ENCODE measurements at places on chromosomes 3 and 15. TPM values are rescaled to one million over a fixed set of nuclear protein-coding genes. Genes with fewer than 3 reads are reported as not detected.

DNA sequence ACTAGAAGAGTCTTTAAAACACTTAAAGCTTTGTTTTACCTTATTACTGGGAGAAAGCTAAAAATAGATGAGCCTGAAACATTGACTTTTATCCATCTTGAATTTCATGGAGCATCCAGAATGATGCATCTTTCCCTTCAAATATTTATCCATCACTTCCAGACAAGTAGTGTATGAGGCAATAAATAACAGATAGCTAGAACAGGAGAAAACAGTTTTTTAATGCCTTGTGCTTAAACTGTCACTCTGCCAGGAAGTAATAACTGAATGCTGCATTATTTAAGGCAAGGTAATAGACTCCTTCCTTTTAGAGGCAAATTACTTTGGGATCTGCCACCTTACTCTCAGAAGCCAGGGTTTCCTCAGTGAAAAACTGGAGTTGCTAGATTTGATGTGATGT lies 225.8 kb upstream of the NAALADL2 start:
- no peak overlapping the region for H3K27ac ChIP-seq
- H3K4me1 ChIP-seq = no peaks in the 10 kb centered on the region
- no peak overlapping the region for H3K4me3 ChIP-seq
- no peaks in the 10 kb centered on the region for H3K27me3 ChIP-seq

DNA sequence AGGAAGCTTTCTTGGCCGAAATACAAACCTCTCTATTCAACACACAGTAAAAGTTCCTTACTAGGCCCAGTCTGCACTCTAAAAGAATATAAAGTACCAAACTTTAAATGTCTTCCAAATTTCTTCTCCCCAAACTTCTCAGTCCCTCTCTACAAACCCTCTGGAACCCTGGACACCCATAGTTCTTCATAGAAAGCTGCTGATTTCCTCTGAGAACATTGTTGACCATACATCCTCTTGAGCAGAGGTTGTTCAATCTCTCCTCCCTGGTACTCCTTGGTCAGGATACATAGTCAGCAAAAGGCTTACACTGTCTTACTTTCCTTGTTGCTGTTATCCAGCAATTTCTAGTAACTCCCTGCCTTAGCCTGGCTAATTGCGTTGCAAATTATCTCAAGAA lies 3.1 kb upstream of the ACAP2 start:
- H3K4me1 ChIP-seq = no peaks in the 10 kb centered on the region
- no peaks in the 10 kb centered on the region for H3K36me3 ChIP-seq
- H3K4me3 ChIP-seq = no peak overlapping the region
- no peak overlapping the region for H3K27ac ChIP-seq

DNA sequence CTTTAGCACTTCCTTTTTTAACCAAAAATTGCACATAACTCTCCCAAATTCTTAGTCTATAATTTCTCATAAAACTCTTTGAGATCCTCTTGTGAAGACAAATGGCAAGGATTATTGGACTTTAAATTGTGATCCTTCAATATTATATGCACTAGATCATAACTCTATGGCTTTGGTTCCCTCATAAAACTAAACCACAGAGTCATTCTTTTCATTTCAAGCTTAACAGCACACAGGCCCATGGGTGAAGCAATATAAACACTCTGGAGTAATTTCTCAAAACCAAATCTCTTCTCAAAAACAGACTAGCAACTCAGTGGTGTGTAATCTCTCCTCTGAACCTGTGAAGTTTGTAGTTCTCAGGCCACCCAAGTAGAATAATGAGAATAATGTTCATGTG lies 171.0 kb upstream of the NECTIN3 start:
- no peak overlapping the region for H3K4me3 ChIP-seq
- no peak for DNase-seq
- H3K36me3 ChIP-seq = no peaks in the 10 kb centered on the region
- H3K27me3 ChIP-seq = no peaks in the 10 kb centered on the region

DNA sequence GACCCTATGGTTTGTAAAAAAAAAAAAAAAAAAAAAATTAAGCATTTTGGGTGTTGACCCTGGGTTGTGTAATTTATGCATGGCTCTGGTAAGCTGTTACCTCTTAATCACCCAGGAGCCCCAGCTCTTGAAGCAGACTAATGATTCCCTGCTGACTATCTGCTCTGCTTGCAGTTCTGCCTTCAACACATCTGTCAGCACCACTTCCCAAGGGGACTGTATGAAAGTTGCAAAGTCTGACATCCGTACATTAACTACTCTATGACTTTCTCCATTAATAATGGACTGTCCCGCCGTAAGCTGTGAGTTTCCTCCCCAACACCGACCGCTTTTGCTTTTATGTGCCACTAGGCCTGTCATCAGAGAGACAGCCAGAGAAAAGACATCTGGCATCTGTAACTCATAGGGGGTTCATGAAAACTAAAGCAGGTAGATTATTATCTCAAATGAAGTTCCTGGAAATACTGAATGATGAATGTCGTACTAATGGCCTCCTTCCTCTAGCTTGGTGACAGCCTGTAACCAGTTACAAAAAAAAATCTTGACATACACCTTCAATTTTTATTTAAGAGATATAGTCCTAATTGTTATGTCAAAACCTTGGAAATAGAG lies 271.5 kb downstream of the IL5RA start:
- no peaks in the 10 kb centered on the region for H3K4me1 ChIP-seq
- H3K4me3 ChIP-seq = no peak overlapping the region
- no peak for DNase-seq
- no peak overlapping the region for H3K27ac ChIP-seq

- no peak for DNase-seq
- H3K36me3 ChIP-seq = no peaks in the 10 kb centered on the region
- no peak overlapping the region for H3K27ac ChIP-seq
- no peaks in the 10 kb centered on the region for H3K4me1 ChIP-seq
- H3K4me3 ChIP-seq = no peak overlapping the region
Measured at GRCh38 chr15:33098094-33099058, 96.1 kb downstream of the FMN1 start.

- no peaks in the 10 kb centered on the region for H3K27me3 ChIP-seq
- no peaks in the 10 kb centered on the region for H3K4me1 ChIP-seq
- DNase-seq = no peak
- H3K27ac ChIP-seq = no peak overlapping the region
Measured at GRCh38 chr3:30140356-30141075, 465.9 kb upstream of the TGFBR2 start.

GRCh38 chr3:56886314-56886713 lies 84.6 kb upstream of the ARHGEF3 start:
- H3K27me3 ChIP-seq = no peaks in the 10 kb centered on the region
- H3K27ac ChIP-seq = no peak overlapping the region
- DNase-seq = no peak
- H3K4me1 ChIP-seq = no peaks in the 10 kb centered on the region
- H3K36me3 ChIP-seq = no peaks in the 10 kb centered on the region

DNA sequence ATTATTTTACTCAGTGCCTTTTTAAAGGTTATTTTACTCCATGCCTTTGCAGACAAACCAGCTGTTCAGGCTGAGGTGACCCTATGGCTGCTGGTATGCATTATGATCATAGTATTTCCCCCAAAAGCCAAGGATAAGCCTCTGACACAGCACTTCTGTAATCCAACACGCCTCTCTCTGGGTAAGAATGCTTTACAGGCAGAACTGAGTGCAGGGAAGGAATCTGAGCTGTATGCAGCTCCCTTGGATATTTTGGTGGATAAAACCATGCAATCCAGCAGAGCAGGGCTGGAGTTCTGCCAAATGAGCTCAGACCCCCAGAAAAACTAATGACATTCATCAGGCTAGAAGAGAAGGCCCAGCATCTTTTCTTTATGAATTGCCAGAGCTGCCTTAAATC lies 11.7 kb upstream of the MAP1A start:
- no peak overlapping the region for H3K27ac ChIP-seq
- no peaks in the 10 kb centered on the region for H3K27me3 ChIP-seq
- peaks cover 25% of the 10 kb centered on the region for H3K4me1 ChIP-seq
- no peak overlapping the region for H3K4me3 ChIP-seq
- no peaks in the 10 kb centered on the region for H3K36me3 ChIP-seq

- no peak for DNase-seq
- H3K4me3 ChIP-seq = no peak overlapping the region
- no peak overlapping the region for H3K27ac ChIP-seq
- H3K27me3 ChIP-seq = no peaks in the 10 kb centered on the region
- no peaks in the 10 kb centered on the region for H3K36me3 ChIP-seq
Measured at GRCh38 chr15:86002444-86002843, 77.2 kb upstream of the AGBL1 start.

GRCh38 chr15:95872366-95872771 lies 458.1 kb upstream of the NR2F2 start:
- no peak overlapping the region for H3K27ac ChIP-seq
- H3K36me3 ChIP-seq = no peaks in the 10 kb centered on the region
- no peaks in the 10 kb centered on the region for H3K4me1 ChIP-seq
- H3K4me3 ChIP-seq = no peak overlapping the region

- H3K4me3 ChIP-seq = no peak overlapping the region
- no peaks in the 10 kb centered on the region for H3K27me3 ChIP-seq
- H3K4me1 ChIP-seq = no peaks in the 10 kb centered on the region
- DNase-seq = no peak
Measured at GRCh38 chr15:84666373-84666772, 8.4 kb upstream of the NMB start.

GRCh38 chr3:78634316-78634715 lies 1133.5 kb downstream of the ROBO1 start:
- H3K27me3 ChIP-seq = no peaks in the 10 kb centered on the region
- H3K27ac ChIP-seq = no peak overlapping the region
- peaks cover 7% of the 10 kb centered on the region for H3K36me3 ChIP-seq
- H3K4me1 ChIP-seq = no peaks in the 10 kb centered on the region
- no peak overlapping the region for H3K4me3 ChIP-seq

DNA sequence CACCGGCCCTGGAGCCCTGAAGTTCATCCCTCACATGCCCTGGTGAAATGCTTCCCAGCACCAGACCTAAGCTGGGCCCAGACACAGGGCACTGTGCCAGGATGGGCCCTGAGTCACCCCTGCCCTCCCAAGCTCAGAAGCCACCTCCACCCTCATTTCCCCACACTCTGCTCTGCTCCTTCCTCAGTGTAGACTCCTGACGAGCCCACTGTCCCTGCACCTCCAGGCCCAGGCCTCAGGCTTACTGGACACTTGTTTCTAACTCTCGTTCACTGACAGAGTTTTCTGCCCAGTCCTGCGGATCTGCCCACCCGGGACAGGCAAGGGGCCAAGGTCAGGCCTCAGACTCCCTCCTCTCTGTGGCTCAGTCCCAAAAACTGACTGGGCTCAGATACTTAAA lies 112.6 kb upstream of the RNF7 start:
- H3K4me1 ChIP-seq = no peaks in the 10 kb centered on the region
- no peak overlapping the region for H3K27ac ChIP-seq
- no peak for DNase-seq
- no peak overlapping the region for H3K4me3 ChIP-seq
- H3K36me3 ChIP-seq = no peaks in the 10 kb centered on the region

- H3K27me3 ChIP-seq = no peaks in the 10 kb centered on the region
- no peak overlapping the region for H3K4me3 ChIP-seq
- no peaks in the 10 kb centered on the region for H3K36me3 ChIP-seq
- no peak overlapping the region for H3K27ac ChIP-seq
- H3K4me1 ChIP-seq = peaks cover 15% of the 10 kb centered on the region
- no peak for DNase-seq
Measured at GRCh38 chr3:113769551-113769950, 22.7 kb downstream of the ATP6V1A start.

GRCh38 chr3:23276913-23277658 lies 74.0 kb downstream of the UBE2E2 start:
- H3K36me3 ChIP-seq = no peaks in the 10 kb centered on the region
- H3K27ac ChIP-seq = no peak overlapping the region
- no peaks in the 10 kb centered on the region for H3K27me3 ChIP-seq
- DNase-seq = no peak
- no peak overlapping the region for H3K4me3 ChIP-seq

DNA sequence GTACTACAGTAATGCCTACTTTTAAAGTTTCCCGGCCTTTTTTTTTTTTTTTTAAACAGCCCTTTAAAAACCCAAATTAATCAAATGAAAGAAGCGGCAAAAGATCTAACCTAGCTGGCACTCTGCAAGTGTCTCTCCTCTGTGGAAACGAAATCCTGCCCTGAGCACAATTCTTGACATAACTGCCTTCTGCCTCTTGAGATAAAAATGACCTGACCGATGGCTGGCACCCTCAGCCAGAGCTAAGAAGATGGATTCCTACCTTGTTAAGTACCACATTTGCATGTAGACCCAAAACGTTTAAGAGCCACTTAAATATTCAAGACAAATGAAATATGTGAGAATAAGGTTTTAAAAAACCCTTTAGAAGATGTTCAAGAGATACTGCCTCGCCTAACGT lies 16.6 kb upstream of the SLC12A8 start:
- H3K27me3 ChIP-seq = no peaks in the 10 kb centered on the region
- H3K4me1 ChIP-seq = no peaks in the 10 kb centered on the region
- H3K27ac ChIP-seq = no peak overlapping the region
- H3K4me3 ChIP-seq = no peak overlapping the region

GRCh38 chr3:177679568-177680471 lies 482.5 kb upstream of the TBL1XR1 start:
- no peak overlapping the region for H3K27ac ChIP-seq
- H3K36me3 ChIP-seq = no peaks in the 10 kb centered on the region
- H3K27me3 ChIP-seq = no peaks in the 10 kb centered on the region
- H3K4me3 ChIP-seq = no peak overlapping the region
- H3K4me1 ChIP-seq = peaks cover 28% of the 10 kb centered on the region
- no peak for DNase-seq

DNA sequence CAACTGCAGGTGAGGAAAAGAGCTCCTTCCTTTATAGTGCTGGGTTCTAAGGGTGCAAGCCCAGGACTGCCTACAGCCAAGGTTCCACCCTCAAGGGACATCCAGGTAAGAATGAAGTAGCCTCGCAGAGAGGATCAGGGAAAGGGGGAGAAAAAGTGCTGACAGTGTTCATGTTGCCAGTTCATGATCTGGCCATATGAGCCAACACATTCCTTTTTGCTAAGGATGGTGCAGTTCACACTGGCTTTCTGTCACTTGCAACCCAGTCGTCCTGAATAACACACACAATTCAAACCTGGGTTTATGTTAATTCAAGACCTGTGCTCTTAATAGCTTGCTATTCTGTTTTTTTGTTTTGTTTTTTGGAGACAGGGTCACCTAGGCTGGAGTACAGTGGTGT lies 9.0 kb downstream of the CLN6 start:
- no peak overlapping the region for H3K27ac ChIP-seq
- no peak overlapping the region for H3K4me3 ChIP-seq
- peaks cover 20% of the 10 kb centered on the region for H3K36me3 ChIP-seq

DNA sequence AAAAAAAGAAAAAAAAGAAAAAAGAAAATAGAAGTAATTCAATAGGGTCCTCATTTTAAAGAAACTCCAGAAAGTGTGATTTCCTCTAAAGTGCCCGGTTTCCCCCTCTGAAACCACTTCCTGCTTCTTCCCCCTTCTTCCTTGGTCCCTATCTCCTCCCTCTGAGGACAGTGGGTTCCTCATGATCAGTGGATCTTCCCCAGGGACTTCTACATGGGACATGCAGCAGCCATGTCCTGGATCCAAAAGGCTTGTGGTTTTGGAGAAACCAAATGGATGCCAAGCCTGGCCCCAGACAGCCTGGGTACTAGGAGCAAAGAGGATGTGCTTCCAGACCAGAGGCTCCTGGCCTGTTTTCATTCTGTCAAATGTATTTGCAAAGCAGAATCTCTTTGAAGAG lies 26.6 kb upstream of the SMAD6 start:
- no peak overlapping the region for H3K27ac ChIP-seq
- H3K27me3 ChIP-seq = no peaks in the 10 kb centered on the region
- H3K36me3 ChIP-seq = no peaks in the 10 kb centered on the region

The RAD51 gene
- not detected for total RNA-seq

The PPM1L gene
- 37.9 TPM for total RNA-seq

The C3orf52 gene
- total RNA-seq = 0.36 TPM

The SCAANT1 gene
- not detected for total RNA-seq

The CLRN1 gene
- not detected for total RNA-seq

The STAC gene
- 33.7 TPM for total RNA-seq

The PLS1 gene
- 1.8 TPM for total RNA-seq

The AADACL2 gene
- not detected for total RNA-seq

The CD86 gene
- 5.5 TPM for total RNA-seq

The HRH1 gene
- 3.9 TPM for total RNA-seq

The RETNLB gene
- total RNA-seq = not detected

The RNU6-1 gene
- total RNA-seq = not detected

The GRAMD2A gene
- total RNA-seq = 0.16 TPM

The RASL12 gene
- 62.5 TPM for total RNA-seq
